ENCODE measurements at places on chromosomes 5 and 9.

DNA sequence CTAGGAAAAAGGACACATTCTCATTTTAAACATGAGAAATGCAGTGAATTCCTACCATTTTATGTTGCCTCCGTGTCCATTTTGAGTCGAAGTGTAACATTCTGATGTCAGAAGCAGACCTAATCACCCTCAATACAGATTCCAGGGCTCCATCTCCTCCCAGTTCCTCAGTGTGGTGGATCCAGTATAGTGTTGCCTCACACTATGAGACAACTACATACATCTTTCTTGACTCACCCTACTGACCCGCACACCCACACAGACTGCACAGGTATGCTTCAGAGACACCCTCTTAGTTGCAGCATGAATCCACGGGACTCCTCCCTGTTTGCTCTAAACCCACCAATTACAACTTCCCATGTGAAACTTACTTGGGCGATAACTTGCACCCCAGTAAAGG is 564.9 kb downstream of the SEMA5A start:
- DNase-seq = no peak

DNA sequence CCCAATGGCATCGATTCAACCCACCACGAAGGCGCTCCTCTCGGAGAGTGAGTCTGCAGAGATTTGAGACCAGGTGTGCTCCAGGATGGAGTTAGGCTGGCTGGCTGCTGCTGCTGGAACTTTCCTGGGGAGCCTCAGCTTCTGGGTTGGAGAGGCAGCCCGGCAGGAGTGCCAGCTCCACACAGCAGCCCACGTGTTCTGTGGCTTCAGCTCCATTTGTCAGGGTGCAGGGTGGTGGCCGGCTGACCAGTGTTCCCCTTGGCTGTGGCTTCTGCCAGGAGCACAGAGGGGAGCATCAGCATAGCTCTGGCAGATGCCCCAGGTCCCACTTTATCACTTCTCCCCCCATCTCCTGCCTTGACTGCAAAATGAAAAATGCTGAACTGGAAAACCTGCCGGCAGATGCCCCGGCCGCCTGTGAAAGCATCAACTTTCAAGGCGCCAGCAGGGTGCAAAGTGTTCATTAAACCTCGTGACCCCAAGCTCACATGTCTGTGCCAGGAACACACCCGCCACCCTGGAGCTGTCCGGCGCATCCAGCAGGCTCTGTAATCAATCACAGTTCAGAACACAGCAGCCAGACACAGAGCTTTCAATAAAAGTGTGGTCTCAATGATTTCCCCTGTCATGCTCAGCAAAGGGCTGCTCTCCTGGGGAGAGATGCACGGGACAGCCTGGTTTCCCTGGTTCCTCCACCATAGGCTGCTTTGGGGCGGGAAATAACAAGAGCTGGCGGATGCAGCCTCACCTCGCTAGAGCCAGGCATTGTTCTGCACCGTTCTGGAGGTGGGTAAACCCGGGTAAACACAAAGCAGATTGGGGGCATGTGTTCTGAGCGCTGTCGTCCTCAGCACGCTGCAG is 53.2 kb downstream of the TRIP13 start:
- no peak for DNase-seq

DNA sequence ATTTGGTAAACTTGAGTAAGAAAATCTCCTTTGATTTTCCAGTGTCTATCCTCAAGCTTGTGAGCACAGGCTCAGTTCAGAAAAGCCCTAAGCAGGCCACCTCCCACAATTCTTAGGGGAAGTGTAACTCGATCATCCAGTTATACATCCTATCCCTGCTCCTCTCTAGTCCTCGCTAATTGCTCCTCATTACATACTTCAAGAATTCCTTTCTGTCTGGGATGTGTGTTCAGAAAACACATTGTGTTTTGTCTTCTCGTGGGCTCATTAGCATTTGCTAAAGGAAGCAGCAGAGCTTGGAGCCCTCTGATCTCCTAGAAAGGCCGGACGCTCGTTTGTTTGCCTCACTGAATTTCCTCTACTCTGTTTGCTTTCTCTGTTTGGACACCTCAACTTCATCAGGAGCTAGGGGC is 268.2 kb upstream of the RFX3 start:
- no peak for DNase-seq

DNA sequence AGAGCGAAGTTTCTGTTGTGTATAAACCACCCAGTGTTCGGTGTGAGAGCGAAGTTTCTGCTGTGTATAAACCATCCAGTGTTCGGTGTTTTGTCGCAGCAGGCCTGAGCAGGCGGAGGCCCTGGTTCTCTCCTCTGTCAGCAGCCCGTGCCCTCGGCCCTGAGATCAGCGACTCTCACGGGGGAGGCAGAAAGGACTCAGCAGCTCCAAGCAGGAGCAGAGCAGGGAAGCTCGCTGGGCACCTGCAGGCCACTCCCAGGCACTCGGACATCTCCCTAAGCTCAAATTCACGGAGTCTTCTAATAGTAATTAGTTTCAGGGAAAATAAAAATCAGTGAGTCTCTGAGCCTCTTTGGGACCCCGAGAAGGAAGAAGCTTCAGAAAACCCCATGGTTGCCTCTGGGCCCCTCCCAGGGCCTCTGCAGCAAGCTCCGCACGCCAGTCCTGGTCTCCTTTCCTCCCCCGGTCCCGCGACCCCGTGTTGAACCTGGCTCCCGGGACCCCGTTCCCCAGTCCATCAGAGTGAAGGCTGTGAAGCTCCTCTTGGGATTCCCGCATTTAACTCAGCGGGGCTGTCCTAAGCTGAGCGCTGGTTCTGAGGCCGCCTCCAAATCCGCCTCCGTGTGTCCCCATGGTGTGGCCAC is 81.9 kb upstream of the ADAMTS2 start:
- no peak for DNase-seq

GRCh38 chr5:79576606-79577289 is 35.5 kb upstream of the TENT2 start:
- no peak for DNase-seq

- no peak for DNase-seq
Observed at GRCh38 chr9:18067548-18068120, 406.3 kb upstream of the ADAMTSL1 start.

DNA sequence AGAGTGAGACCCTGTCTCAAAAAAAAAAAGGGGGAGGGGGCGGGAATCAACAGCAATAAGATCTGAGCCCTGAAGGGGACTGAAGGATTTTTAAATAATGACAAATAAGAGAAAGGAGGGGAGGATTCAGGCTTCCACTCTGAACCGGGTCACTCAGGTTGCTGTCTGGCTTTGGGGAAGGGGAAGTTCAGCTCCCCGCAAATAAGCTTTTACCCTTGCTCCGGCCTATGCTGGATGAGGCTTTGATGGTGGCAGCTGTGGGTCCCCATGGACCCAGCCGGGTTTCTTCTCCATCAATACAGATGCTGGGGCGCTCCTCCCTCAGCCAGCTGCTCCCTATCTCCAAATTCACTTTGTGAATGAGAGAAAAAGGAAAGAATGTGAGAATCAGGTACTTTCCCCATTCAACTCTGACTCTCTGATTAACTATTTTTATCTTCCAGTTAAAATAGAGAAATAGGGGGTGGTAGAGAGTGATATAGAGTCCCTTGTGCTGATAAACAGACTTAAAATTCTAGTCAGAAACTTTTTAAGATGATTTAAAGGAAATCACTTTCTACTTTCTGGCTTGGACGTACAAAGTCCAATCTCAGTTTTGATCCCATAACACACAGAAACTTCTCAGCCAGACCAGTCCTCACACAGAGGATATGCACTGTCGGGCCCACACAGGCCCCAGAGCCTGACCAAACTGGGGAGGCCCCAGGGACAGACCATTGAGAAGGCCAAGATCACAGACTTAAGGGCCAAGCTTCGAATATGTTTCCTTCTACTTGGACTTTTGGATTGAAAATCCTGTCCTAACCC is 39.6 kb downstream of the C5orf15 start:
- DNase-seq = no peak

DNA sequence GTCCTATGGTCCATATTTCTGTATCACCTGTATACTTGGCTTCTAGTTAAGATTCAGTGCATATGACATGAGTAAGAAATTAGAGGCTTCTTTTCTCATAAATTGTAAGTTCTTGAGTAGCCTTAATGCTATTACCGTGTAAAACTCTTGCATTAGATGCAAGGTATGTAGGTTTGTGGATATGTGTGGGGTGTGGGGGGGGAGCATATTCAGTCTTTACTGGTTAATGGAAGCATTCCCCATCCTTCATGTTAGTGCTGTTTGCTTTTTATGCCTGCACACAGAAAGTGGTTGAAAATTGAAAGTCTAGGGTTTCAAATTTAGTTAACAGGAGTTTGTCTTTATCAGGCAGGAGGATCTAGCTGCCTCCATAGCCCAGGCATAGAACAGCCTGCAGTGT is 16.1 kb downstream of the RAI14 start:
- no peak for DNase-seq

GRCh38 chr5:55601204-55601618 is 66.4 kb upstream of the PLPP1 start:
- DNase-seq = peak; percentile 82

DNA sequence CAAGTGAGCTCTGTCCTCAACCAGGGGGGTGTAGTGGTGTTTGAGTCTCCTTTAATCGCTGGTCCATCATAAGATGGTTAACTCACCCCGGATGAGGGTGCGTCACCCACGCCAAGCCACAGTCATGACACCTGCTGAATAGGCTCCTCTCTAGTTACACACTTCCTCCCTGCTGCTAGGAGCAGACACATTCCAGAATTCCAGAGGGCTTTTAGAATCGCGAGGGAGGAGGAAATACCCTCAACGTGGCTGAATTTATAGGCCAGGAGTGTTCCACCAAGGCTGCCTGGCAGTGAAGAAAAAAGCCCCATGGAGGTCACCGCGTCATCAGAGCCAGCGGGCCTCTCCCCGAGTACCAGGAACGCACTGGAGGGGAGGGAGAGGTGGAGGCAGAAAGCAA is 5.1 kb downstream of the GLRX start:
- DNase-seq = no peak

DNA sequence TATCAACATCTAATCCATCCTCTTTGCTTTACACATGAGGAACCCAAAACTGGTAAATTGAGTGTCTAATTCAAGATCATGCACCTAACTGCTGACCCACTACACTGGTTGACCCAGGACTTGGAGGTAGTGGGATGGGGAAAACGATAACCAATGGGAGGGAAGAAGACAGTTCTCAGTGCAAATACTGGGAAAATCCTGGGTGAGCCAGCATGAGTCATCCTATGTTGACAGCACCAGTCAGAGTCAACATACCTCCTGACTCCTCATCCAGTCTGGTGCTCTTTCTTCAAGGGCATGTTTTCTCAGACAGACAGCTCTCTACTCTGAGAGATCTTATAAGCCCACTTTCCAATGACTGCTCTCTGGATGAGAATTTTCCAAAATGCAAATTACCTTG is 232.8 kb upstream of the PTGER4 start:
- peak; percentile 50 for DNase-seq

DNA sequence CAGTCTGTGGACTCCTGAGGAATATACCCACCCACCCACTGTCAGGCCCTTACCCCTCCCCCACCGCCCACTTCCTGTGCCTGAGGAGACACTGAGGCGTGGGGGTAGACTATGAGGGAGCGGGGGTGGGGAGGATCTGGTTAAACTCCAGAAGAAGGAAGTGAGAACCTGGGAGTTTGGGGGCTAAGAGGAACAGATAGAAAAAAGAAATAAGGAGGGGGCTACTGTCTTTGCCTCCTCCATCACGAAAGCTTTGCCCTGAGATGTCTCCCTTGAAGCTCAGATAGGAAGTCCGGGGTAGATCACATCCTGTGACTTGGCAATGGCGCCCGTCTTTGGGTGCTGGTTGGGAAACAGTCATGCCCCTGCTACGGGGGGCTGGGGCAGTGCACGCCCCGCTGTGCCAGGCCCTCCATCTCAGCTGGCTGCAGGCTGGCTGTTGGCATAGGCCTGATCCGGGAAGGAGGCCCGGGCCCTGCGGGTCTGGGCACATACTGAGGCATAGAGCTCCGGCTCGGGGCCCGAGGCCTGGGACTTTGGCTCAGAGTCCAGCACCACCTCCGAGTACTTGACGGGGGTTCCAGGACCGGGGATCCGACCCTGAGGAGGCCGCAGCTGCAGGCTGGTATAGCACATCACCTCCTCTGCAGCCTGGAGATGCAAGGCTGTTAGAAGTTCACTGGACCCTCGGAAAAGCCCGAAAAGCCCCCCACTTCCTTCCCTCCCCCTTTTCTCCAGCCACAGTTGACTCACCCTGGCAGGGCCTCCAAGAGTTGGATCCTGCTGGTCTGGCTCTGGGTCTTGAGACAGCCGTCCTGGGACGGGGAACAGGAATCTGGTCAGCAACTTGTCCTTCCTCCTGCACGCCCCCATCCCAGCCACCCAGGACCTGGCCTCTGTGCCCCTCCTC is 1.0 kb downstream of the SIT1 start:
- DNase-seq = no peak

DNA sequence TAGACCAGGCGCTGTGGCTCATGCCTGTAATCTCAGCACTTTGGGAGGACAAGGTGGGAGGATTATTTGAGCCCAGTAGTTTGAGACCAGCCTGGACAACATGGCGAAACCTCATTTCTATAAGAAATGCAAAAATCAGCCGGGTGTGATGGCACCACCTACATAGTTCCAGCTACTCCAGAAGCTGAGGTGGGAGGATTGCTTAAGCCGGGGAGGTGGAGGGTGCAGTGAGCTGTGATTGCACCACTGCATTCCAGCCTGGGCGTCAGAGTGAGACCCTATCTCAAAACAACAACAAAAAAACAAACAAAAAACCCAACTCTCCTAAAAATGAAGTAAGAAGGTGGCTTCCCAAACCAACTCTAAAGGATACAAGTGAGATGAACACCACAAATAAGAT is 23.0 kb downstream of the IARS1 start:
- DNase-seq = no peak

GRCh38 chr5:142167458-142167857 is 58.9 kb downstream of the NDFIP1 start:
- no peak for DNase-seq

GRCh38 chr9:71704796-71705195 is 63.5 kb downstream of the CEMIP2 start:
- no peak for DNase-seq

GRCh38 chr5:38167562-38167996 is 90.8 kb upstream of the EGFLAM start:
- DNase-seq = no peak

All from fibroblast of the conjunctiva (primary cell).